Activated naive CD4-positive, alpha-beta T cell treated with anti-CD3 and anti-CD28 coated beads, Interleukin-2, amount 10 ng/mL, durations not matched to agents 7 days and 5 days (primary cell): ENCODE measurements at places on chromosomes 11 and 22.

DNA sequence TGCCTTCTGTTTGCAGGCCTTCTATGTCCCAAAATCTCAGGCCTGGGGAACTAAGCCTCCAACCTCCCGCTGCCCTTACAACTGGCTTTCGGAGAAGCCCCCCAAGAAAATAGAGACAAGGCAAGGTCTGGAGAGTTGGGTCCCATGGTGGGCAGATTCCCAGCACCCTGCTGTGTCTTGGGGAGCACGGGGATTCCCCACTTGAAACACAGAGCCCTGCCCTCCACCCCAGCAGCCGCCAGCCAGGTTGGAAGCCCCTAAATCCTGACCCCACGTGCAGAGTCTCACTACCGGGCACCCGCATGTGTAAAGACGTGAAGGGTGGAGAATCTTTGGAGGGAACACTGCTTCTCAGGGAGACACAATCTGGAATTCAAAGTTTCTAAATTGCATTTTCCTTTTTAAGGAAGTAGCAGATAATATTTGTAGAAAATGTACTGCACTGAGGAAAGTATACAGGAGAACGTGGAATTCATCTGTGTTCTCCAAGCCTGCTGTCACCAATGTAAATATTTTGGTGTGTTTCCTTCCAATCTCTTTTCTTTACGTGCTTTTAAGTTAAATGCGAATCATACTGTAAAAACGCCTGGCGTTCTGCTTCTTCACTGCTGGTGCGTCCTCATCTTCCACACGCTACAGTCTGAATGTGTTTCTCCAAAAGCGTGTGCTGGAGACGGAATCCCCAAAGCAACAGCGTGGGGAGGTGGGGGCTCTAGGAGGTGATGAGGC, 220.9 kb downstream of the BRD1 start:
- DNase-seq = no peak

- no peak for DNase-seq
Observed at GRCh38 chr11:8709002-8709672, 26.5 kb downstream of the RPL27A start.

DNA sequence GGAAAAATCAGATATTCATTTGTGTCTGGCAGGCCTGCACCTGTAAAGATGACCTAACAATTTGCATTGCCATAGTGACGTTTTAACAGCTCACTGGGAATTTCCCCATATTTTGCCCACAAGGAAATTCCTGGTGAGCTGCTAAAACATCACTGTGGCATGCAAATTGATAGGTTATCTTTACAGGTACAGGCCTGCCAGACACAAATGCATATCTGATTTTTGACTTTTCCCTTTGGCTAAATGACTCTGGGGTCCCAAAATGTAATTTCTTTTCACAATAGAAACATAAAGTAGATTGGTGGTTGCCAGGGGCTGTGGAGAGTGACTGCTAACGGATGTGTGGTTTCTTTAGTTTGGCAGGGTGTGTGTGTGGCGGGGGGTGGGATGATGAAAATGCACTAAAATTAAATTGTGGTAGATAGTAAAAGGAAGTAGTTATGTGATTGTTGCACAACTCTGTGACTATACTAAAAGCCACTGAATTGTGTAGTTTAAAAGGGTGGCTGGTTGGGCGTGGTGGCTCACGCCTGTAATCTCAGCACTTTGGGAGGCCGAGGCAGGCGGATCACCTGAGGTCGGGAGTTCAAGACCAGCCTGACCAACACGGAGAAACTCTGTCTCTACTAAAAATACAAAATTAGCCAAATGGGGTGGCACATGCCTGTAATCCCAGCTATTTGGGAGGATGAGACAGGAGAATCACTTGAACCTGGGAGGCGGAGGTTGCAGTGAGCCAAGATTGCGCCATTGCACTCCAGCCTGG, 18.5 kb upstream of the FEZ1 start:
- peak; percentile 75 for DNase-seq

DNA sequence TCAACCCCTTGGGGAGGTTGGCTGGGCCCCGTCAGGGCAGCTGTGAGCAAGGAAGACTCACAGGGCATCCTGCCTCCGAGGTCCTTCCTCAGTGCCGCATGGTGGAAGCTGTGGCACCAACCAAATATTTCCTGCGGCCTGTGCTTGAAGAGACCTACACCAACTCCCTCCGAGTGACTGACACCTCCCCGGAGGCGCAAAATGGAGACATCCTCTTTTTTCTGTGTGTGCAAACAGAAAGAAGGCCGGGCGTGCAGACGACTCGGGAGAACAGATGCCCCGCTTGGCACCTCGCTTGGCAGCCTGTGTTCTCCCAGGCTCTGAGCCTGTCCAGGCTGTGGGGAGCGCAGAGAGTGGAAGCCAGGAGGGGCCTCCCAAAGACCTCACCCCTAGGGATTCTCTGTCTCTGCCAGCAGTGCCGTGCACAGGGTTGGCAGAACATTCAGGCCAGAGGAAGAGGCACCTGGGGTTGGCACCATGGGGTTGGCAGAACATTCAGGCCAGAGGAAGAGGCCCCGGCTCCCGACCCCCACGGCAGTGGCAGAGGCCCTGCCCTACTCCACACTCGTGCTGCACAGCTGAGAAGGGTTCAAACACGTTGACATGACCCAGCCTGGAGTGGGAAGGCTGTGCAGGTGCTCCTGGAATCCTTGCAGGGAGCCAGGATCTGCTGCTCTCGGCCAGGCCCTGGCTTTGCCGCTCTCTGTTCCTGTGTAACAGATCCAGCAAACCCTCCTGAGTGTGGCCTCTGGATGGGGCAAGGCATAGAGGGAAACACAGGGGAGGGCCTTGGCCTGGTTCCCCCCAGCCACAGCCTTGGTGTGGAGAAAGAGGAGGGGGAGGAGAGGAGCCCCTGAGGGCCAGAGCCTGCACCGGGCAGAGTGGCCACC, 805.5 kb downstream of the BRD1 start:
- peak; percentile 3 for DNase-seq

DNA sequence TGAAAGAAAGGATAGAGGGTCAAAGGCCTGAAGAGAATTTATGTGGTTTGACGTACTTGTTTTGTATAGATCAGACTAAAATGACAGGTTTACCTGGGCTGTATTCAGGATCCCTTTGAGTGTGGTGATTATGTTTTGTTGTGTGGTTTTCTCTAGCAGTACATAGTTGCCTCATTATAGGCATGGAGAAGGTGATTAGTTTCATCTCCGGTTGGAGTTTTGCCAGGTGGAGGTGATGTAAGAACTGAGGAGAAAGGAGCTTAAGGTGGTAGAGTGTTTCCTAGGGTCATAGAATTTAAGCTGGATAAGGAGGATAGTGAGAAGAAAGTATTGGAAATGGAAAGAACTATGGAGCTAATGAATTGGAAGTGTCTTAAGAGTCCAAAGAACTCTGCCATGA, 229.0 kb downstream of the TMEM135 start:
- DNase-seq = no peak

GRCh38 chr22:36544107-36544620, 15.2 kb upstream of the EIF3D start:
- no peak for DNase-seq

- peak; percentile 55 for DNase-seq
Observed at GRCh38 chr11:43419460-43419859, 60.7 kb downstream of the TTC17 start.

DNA sequence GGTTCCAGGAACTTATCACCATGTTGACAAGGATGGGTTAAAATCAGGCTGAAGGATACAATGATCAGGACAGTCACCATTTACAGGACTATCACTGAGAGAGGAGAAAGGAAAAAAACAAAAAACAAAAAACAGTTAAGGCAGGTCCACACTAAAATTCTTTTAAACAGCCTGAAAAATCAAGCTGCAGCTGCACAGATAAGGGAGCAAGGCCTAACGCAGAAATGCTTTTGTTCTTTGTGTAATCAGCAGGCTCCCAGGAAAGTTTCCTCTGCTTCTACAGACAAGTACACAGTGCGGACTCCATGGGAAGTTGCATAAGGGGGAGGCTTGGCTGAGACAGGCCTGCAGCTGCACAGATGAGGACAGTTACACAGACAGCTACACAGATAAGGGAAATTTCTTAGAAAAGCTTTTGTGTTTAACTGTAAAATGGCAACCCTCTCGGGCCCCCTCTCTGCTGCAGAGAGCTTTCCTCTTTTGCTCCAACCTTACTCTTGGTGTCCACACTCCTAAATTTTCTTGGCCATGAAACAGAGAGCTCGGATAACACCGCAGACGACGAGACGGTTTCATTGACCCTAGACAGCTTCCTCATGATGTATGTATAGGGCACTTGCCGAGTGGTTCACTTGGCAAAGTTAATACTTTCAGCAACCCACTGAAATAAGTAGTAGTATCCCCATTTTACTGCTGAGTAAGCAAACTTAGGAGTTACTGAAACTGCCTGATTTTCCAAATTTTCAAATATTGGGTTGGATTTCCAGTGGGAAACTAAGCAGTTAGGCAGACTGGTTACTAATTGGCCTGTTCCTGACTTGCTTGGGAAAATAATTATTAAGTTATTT, 45.5 kb downstream of the PIWIL3 start:
- DNase-seq = no peak

DNA sequence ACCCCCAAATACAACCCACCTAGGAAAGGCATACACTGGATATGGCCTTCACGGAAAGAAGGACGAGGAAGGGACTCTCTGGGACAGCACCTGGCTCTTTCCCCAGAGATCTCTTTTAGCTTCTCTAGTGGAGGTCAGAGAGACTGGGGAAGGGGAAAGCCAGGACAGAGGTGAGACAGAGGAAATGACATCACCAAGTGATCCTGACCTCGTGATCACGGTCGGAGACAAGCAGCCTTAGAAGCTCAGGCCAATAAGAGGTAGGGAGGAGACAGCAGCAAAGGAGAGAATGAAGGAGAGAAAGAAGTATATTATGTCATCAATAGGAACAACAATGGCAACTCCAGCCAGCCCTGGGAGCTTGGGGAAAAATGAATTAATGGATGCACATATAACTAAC, 15.4 kb upstream of the TMPRSS13 start:
- DNase-seq = no peak

DNA sequence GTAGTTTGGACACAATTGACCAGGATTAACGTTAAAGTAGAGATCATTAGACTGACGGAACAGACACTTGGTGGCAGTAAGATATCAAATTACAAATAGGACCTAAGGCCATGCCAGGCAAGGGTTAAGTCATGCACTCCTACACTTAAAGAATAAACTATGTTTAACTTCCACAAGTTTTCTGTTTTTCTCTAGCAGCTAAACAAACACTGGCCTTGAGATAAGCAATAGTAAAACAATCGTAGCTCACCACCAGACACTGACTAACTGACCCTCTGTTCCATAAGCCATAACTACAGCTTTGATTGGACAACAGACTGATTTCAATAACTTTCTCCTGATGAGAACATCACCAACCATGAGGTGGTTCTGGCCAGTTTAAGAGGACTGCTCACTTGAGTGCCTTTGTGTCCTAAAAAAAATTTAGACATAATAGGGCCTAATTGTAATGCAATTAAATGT, 2.0 kb upstream of the CEP126 start:
- no peak for DNase-seq

GRCh38 chr11:125910226-125910849, 6.0 kb downstream of the DDX25 start:
- DNase-seq = no peak

GRCh38 chr11:67463186-67463585, 5.9 kb downstream of the TMEM134 start:
- DNase-seq = no peak

DNA sequence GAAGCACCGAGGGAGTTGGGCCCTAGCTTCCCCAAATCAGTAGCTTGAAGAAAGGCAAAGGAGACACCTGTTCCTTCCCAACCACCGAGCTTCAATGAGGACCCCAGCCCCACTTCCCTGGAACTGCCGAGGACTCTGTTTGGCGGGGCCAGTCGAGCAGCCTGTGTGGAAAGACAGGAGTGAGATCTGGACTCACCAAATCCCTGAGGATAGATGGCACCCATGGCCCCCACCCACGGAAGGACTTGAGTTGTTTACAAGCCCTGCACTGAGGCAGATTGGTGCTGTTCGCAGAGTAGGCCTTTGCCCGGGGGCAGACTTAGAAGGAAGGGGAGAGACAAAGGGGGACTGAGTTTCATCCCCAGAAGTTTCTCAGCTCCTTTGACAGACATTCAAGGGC, 64.6 kb downstream of the FEZ1 start:
- DNase-seq = no peak

- no peak for DNase-seq
Observed at GRCh38 chr11:37642296-37642695, 1044.3 kb upstream of the RAG2 start.

DNA sequence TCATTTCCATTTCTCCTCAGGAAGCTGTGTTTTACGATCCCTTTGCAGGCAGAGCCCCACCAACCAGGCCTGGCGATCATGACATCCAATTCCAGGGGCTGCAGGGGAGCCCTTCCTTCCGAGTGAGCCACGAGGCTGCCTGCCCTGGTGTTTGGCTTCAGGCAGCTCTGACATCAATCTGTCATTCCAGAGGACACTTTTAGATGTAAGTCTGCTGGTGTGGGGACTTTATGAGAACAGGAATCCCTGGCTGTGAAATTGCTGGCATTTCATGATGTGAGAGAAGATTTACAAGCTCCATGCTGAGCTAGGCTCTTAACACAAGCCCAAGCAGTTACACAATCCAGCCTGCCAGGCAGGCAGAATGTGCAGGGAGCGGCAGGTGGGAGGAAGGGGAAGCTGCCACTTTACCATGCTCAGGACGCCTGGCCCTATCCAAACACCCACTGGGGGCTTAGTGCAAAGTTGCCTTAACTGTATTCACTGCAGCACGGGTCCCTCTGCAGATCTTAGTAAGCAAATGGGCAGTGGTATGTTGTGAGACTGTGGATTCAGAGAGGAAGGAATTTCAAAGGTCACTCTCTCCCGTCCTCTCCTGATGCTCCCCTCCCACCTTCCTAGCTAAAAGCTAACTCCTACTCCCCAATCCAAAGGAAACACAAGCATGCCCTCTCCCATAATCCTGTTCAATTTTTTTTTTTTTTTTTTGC, 43.4 kb upstream of the MICAL2 start:
- no peak for DNase-seq

DNA sequence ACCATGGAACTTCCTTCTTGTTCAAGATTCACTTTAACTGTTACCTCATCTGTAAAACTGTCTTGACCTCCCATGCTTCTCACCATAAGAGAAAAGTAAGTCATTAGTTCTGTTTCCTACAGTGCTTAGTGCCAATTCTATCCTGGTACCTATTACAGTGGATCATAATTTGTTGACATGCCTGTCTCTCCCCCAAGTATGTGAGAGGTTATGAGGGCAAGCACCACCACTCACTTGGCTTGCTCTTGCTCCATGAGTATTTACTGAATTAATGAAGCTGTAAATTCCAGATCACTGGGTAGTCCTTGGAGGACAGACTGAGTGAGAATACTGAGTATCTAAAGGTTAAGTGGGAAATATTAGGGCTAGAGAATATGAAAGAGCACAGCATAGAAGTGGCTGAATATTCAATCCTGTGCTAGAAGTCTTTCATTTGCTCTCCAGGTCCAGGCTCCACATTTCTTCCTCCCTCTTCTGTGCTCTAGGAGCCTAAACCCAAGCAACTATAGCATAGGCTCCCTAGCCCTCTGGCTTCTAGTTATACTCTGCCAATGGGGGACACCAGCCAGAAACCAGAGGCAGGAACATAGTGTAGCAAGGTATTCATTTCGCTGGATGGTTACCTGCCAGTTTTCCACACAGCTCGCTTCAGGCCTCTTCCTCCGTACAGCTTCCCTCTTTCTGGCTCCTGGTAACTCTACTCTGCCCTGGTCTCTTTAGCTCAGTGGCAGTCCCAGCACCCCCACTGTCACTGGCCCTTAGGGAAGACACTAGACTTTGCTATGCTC, 118.2 kb upstream of the SLC5A12 start:
- no peak for DNase-seq
